NCI-H187 treated with DMSO at 0.1 percent for 48 hours (cell line): ENCODE measurements at places on chromosomes 1 and 21.

DNA sequence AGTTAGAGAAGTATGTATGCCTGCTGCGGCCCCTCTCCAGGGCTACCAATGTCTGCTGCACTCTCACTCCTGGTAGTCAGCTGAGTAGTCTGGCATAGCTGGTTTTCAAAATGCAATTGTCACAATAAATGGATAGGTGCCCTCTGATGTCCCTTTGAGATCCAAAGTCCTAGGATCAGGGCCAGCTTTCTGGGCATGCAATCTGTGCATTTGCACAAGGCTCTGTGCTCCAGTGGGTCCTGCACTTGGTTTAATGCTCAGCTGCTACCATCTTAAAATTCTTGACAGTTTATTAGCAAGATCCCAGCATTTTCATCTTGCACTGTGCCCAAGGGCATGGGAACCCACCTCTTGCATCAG, 233.8 kb downstream of the LTN1 start:
- DNase-seq, result no peak

DNA sequence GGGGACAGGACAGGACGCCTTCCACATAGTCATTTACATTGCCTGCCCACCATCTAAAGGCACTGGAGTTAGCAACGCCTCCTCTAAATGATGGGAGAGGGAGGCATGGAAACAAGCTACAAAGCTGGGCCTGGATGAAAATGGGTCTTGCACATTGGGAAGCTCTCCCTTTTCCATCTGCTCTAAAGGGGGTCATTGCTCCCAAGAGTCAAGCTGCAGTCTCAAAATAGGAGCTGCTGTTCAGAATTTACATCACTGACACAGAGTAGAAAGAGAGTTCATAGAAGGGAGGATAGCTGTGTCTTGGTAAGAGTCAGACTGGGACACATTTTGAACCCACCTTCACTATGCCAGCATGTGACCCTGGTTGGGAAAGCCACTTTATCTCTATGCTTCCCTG, 26.6 kb downstream of the RCSD1 start:
- DNase-seq, result no peak

DNA sequence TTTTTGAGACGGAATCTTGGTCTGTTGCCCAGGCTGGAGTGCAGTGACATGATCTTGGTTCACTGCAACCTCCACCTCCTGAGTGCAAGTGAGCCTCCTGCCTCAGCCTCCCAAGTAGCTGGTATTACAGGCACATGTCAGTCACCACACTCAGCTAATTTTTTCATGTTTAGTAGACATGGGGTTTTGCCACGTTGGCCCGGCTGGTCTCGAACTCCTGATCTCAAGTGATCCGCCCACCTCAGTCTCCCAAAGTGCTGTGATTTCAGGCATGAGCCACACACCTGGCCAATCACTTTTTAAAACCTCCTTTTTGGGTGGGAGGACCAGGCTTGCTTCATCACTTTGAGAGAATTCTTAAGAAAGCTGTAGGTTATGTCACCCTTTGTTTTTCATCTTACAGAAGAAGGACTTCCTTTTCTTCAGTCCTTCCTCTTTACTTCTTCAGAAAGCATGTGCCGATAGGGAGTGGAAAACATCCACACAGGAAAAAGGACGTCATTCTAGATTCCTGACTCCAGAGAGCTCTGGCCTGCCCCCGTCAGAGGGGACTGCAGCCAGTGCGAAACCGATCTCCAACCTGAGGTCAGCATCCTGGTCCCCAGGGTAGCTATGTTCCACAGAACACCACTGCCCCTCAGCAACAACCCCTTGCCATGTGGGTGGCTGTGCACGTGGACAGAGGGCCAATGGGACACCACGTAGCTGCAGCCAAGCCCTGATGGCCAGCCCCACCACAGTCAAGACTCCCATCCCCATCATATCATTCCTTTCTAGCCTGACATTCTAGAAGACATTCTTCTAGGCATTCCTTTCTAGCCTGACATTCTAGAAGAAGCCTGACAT, 21.9 kb downstream of the NCF2 start:
- DNase-seq, result no peak

GRCh38 chr1:2598329-2598931, 11.9 kb downstream of the PRXL2B start:
- no peak for DNase-seq

DNA sequence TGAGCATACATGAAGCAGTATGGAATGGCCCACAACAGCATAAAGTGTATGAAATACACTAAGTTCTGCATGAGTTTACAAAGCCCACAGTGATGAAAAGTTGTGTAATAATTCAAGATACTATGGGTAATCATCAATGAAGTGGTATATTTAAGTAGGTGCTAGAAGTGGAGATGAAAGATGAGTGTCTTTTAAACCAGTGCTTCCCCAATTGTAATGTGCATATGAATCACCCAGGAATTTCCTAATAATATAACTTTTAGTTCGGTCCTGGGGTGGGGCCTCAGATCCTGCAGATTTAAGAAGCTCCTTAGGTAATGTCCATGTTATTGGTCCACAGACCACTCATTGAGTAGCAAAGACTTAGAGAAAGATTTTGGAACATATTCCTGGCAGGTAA, 184.9 kb downstream of the DUSP10 start:
- no peak for DNase-seq

DNA sequence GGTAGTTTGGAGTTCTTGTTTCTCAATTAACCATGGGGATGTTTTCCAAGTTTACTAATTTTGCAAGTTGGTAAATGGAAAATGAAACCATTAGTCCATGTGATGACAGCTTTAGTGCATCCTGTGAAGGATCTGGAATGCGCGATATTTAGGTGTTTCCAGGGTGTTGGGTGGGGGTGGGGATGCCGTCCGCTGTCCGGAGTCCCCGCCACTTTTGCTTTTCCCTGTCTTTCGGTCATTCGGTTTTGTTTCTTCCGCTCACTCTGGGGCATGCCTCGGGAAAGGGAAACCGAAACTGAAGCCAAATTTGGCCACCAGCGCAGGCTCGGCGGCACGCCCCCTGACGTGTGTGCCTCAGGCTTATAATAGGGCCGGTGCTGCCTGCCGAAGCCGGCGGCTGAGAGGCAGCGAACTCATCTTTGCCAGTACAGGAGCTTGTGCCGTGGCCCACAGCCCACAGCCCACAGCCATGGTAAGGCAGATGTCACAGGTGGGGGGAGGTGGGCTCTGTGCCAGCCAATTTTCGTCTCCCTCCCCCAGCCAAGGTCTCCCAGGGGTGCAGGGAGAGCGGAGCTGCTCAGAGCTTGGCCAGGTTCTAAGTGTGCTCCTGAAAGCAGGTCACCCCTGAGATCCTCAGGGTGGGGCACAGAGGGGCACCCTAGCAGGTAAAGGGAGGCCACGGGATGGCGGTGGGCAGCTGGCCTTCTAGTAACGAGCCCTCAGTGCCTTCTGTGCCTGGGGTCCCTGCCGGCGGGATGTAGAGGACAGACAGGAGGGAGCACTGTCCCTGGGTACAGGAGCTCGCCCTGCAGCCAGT, at the start of gene ISG15:
ISG15 (plus strand) TSS at position 393 of the 817 bp plus-strand sequence; CDS start at position 470, 77 bp downstream.
- DNase-seq, result no peak

DNA sequence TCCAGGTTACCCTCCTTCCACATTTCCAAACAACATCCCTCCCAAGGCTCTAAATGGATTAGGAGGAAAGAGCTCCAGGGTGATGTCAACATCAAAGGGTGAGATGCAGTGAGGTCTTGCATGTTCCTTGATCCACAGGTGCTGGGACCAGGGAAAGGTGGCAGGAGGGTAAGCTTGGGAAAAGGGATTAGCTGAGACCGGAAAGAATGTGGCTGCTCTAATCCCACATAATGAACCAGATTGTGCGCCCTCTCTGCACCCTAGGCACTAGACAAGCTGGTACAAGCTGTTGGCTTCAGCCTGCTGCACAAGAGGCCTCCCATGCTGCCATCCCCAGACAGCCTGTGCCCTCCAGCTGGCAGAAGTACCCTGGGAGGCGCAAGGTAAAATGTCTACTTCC, 34.9 kb downstream of the PLXNA2 start:
- DNase-seq, result no peak

DNA sequence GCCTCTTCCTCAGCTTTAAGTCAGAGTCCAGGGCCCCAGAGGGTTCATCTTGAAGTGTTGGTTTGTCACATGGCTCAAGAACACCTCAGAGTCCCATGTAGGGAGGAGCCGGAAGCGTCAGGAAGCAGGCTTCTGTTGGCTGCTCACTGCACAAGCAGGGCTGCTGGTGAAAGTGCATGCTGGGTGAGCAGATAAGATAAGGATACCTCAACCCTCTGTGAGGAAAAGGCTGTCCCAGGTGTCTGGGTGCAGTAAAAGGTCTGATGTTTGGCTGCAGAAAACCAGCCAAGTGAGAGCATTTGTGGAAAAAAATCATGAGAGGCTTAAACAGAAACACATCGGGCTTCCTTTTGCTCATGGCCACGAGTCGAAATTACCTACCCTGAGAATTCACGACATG, 6.2 kb upstream of the TEX35 start:
- DNase-seq, result no peak

- no peak for DNase-seq
Measured at GRCh38 chr1:43011020-43011419, 52.4 kb upstream of the SLC2A1 start.

GRCh38 chr1:182556279-182556678, 32.8 kb downstream of the RNASEL start:
- DNase-seq, result no peak

- no peak for DNase-seq
Measured at GRCh38 chr1:197451381-197451780, 183.3 kb downstream of the CRB1 start.

DNA sequence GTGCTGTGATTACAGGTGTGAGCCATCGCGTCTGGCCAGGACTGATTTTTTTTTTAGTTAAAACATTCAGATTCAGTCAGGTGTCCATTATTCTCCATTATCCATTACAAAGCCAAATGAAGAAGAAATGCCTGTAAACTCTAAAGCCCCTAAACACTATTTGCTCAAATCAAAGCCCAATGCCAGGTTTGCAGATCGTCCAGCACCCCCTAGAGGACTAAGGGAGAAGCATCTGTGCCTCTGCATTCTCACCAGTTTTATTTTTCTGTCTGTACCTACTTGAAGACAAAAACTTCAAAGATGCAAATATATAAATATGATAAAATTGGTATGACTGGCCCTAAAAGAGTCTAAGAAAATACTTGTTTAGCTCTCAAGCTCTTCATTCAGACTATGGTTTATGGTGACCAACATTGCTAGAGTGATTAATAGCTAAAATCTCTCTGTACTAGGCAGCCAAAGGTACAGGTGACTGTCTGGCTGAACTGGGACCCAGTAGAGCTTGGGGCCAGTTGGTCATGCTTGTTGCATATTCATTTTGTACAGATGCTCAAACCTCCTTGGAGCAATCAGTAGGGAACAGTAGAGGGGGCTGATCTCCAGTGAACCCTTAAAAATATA, 138.4 kb downstream of the SYT2 start:
- DNase-seq, result no peak

DNA sequence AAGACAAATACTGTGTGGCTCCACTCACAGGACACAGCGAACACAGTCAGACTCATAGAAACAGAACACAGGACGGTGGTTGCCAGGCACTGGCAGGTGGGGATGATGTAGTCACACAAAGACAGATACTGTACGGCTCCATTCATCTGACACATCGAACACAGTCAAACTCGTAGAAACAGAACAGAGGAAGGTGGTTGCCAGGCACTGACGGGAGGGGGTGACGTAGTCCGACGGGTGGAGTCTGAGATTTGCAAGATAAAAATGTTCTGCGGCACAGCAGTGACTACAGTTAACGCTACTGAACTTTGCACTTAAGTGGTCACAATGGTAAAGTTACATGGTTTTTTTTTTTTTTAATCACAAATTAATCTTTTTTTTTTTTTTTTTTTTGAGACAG, 18.7 kb downstream of the C21orf58 start:
- DNase-seq, result no peak

GRCh38 chr1:182909578-182909977, 43.4 kb downstream of the SHCBP1L start:
- no peak for DNase-seq

DNA sequence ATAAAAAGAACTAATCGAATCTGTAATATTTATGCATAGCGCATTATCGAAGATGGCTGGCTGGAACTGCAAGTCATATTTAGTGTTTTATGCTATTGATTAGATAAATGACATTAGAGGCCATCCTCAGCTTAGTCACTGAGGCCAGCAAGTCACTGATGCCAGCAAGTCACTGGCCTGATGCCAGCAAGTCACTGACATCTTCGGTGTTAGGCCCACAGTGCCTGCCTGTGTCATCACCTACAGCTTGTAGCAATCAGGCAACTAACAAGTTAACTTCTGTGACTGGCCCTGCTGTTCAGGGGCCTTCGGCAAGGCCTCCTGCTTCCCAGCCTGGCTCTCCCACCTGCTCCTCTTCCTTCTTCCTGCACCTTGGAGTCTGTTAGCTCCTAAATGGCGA, 65.6 kb upstream of the SCCPDH start:
- no peak for DNase-seq

GRCh38 chr1:191929383-191929782, 228.9 kb upstream of the RGS18 start:
- no peak for DNase-seq

- no peak for DNase-seq
Measured at GRCh38 chr1:221029981-221030649, 150.9 kb downstream of the HLX start.

- no peak for DNase-seq
Measured at GRCh38 chr1:232474826-232475225, 155.1 kb downstream of the SIPA1L2 start.

DNA sequence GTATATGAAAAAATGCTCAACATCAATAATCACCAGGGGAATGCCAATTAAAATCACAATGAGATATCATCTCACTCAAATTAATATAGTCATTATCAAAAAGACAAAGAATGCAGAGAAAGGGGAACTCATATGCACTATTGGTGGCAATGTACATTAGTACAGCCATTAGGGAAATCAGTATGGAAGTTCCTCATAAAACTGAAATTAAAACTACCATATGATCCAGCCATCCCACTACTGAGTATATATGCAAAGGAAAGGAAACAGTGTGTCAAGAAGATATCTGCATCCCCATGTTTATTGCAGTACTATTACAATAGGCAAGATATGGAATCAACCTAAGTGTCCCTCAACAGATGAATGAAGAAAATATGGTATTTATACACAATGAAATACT, 32.1 kb upstream of the TEKT2 start:
- no peak for DNase-seq

DNA sequence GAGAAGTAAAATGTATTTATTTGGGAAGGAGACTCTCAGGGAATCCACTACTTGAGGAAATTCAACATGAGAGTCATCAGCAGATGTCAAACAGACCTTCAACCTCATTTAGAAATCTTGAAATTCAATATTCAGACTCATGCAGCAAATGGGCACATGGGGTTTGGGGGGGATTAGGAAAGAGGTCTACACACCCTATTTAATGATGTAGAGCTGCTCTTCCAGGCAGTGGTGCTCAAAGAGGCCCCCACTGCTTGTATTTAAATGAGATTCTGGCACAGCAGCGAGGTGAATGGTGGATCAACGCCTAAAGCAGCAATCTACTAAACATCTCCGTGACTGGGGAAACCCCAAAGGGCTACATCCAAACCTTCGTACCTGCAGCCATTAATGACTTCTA, 213.2 kb upstream of the C8B start:
- DNase-seq, result no peak
